Stimulated activated CD4-positive, alpha-beta T cell treated with anti-CD3 and anti-CD28 coated beads, Interleukin-12 subunit alpha, Interleukin-12 subunit beta, amount 100 ng/mL, for 48 hours (primary cell): ENCODE measurements at places on chromosomes 5 and 9.

DNA sequence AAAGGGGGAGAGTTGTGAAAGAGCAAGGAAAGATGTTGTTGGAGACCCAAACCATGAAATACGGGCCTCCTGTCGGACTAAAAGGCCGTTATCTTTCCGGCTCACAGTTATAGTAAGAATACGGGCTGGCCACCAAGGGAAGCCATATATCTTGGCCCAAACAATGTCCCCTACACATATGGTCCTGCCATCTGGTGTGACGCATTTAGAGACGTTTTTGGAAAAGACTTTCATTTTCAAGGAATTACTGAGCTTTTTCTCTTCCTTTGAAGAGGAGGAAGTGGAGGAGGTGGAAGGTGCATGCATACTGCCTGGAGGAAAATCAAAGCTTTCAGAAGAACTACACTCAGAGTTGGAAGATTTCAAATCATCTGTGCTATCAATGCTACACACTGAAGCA is 26.7 kb downstream of the PWWP2A start:
- no peak for DNase-seq

GRCh38 chr9:6869081-6869948 is 111.5 kb downstream of the KDM4C start:
- DNase-seq: no peak

DNA sequence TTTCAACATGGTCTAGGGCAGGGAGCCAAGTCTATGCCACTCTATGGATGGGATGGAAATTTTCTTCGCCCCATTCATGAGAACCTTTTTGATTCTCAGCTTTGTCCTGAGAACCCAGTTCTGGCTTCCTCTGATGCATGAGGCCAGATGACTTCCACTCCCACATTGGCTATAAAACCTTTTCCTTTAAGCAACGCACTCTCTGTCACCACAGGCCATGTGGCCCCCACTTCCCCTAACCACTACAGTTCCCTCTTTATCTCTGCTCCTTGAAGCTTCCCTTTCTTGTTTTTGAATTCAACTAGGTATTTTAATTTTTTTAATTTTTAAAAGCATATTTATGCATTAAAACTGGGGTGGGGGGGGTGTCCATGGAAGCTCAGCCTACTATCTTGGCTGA is 401.3 kb downstream of the ENC1 start:
- DNase-seq: no peak

- DNase-seq: no peak
Observed at GRCh38 chr5:34496701-34497469, 159.2 kb upstream of the RAI14 start.

- no peak for DNase-seq
Observed at GRCh38 chr9:127746959-127747569, 12.0 kb upstream of the TOR2A start.

DNA sequence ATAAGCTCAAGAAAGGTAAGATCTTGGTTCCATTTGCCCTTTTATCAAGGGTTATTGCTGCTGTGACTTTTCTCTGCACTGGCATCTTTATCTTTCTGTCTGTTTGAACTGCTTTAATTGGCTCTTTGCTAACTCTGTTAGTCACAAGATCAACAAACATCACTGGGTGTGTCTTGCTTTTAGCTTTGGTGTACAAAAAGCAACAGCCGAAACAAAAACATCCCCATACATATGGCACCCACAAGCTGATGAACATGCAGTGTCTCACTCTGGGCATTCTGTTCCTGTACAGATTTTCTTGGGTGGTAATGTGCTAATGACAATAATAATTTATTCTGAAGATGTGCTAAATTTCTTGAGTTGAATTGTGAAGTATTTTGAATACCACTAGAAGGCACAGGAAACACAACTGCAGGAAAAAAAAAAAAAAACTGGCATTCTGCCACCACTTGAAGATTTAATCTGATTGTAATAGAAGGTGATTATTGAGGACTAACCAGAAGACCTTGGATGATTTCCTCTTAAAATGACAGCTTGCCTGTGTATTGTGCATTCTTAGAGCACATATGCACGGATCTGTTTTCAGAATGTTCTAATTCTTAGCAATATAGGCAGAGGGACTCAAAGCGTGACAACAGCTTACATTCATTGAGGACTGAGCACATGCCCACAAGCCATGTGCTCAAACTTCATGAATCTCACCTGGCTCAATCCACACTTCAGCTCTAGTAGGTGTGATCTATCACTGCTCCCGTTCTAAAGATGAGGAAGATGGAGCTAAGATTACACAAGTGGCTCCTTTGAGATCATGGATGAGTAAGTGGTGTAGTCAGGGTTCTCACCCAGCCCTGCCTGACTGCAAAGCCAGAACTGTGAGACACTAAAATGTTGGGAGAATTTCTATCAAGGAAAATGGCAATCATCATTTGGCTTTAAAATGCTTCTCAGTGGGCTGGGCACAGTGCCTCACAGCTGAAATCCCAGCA is 96.4 kb downstream of the EBF1 start:
- DNase-seq: no peak

- DNase-seq: no peak
Observed at GRCh38 chr9:103183701-103184171, 188.6 kb downstream of the CYLC2 start.

- DNase-seq: no peak
Observed at GRCh38 chr9:36165826-36166167, 3.4 kb upstream of the CCIN start.

- DNase-seq: no peak
Observed at GRCh38 chr9:127308652-127309434, 44.3 kb downstream of the GARNL3 start.

- no peak for DNase-seq
Observed at GRCh38 chr5:102713682-102714231, 41.3 kb upstream of the PAM start.

- no peak for DNase-seq
Observed at GRCh38 chr5:151677776-151678545, 8.8 kb downstream of the SPARC start.

DNA sequence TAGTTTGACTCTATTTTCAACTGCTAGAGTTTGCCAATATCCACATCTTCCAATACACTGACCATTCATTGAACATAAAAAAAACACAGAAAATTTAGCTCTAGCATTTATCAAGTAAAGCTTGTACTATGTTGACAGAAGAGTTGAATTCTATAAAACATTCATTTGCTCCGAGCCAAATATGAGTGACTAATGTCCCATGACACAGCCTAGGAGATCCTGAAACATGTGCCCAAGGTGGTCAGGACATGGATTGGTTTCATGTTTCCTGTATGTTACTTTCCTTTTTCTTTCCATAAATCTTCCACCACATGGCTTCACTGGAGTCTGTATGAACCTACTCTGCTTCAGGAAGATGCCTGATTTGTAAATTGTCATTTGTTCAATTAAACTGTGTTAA is 122.4 kb upstream of the PRDM9 start:
- no peak for DNase-seq

DNA sequence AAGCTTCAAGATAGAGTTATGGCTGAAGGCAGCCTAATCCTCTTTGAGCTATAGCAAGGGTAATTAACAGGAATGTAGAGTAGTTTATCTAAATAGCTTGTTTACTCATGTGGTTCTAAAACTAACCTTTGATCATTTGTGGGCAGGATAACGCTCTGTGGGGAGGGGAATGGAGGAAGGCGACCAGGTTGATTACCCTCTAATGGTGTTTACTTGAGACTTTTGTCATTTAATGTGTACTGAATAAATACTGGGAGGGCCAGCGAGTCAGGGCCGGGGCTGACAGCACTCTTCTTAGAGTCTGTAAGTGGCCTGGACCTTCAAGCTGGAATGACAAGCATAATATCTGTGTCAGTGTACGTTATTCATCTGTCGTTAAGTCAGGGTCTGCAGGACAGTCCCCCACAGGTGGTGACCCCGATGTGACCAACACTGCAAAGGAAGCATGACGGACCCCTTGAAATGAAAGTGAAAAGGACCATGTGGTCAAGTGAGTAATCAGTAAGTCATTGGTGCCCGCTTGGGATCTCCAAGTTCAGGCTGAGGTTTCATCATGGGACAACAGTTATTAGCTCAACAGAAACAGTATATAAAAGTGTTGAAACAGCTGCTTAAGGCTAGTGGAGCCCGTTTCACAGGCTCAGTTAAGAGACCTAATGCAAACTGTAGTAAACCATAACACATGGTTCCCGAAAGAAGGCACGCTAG is 162.6 kb downstream of the CPLANE1 start:
- DNase-seq: no peak

DNA sequence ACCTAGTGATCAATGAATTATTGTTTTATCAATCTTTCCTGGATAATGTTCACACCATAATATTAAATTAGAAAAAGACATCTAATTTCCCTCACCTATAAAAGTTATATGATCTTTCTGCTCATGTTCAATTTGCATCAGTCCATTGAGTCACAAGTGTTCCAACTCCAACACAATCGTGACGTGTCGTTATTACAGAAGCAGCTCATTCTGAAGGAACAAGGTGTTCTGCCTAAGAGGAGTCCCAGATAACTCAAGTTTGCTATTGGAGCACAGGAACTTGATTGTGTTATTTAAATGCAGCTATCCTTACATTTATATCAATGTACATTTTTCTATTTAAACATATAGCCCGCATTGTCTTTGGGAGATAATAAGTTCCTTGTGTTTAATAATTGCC is 30.6 kb downstream of the ATPSCKMT start:
- DNase-seq: no peak

- no peak for DNase-seq
Observed at GRCh38 chr5:74624501-74624900, 16.0 kb downstream of the ENC1 start.

DNA sequence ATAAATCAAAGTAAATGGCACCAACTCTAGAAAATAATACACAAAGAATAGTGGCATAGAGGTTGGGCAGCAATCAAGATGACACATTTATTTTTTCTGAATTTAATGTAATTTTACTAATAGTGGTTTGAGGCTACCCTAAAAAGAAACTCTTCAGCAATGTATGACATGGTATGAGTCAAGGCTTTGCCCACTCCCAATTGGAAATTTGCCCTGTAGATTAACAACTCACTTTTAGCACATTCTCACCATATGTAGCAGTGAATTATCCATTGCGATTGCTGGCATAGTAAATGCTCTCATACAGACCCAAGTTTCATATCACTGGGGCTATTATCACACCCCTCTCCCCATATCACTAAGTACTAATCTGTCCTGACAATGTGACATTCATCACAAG is 832.1 kb upstream of the ZNF608 start:
- no peak for DNase-seq

DNA sequence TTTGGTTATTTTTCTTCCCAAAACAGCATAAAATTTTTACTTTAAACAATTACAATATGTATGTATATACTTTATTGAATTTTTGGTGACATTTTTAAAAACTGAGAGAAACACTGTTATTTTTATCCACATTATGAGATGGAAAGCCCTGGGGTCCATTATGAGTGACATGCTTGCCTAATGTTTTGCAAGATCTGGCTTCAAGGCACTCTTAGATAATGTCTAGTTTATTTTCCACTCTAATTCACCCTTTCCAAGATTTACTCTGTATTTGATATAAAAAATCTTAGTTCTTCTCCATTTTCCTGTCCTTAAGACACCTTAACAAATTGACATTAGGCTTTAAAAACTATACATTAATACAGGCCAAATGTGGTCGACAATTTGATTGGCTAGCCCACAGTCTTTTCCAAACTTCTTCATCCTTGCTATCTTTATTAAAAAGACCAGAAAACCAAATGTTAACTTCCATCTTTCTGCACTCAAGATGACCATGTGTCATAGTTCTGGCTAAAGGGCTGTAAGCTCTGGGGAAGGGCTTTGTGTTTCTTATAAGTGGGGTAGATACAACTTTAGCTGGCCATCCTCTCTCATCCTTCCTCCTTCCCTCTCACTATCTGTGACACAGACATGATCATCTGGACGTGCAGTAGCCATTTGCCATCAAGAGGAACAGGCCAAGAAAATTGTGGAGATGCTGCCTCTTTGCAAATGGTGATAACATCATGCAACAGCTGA is 561.1 kb downstream of the PDE4D start:
- DNase-seq: no peak

DNA sequence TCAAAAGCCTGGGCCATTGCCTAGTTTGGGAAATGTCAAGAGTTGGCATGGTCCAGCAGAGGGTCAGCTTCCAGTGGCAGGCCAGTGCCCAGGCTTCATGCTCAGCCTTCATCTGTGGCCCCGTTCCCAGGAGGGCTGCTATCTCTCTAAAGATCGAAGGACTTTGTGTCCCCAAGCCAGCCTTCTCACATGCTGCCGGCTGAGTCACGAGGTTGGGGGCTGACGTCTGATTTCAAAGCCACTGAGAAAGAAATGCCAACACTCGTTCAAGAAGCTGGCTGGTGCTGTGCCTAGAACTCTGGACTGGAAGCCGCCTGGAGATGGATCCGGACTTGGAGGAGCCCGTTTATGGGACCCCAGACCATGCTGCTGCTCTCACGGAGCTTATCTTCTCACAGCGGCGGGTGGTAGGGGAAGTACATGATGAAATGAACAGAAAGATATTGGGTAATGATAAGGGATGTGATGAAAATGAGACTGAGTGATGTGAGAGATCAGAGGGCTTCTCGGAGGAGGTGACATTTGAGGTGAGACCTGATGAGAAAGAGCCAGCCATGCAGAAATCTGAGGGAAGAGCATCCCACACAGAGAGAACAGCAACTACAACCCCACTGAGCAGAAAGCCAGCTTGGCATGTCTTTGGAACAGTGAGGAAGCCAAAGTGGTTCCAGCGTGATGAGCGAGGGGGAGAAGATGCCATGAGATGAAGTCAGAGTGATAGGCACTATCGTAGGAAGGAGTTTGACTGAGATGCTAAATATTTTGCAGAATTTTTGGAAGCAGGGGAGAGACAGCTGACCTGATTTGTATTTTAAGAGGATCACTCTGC is 54.9 kb upstream of the BOD1 start:
- no peak for DNase-seq

DNA sequence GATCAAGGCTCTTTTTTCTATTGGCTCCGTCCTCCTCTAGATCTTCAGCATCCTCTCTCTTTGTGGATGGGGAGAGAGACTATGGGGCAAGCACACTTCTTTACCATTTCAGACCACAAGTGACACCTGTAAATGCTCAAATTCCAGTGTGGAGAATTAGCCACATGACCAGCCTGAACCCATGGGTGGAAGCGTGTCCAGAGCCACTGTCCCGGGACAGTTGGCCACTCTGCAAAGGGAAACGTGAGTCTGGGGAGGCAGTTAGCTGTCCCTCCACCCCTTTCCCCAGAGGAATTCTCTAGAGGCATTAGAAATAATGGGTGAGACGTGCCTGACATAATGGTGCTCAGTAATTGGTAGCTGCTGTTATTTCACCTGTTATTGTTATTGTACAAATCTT is 40.9 kb downstream of the AMBP start:
- DNase-seq: no peak

- peak; percentile 17 for DNase-seq
Observed at GRCh38 chr5:72138943-72139521, 31.8 kb downstream of the MAP1B start.

GRCh38 chr5:91162534-91163381 is 220.4 kb downstream of the ARRDC3 start:
- DNase-seq: peak; percentile 61

- DNase-seq: no peak
Observed at GRCh38 chr9:121303456-121304451, 35.8 kb downstream of the GSN start.

DNA sequence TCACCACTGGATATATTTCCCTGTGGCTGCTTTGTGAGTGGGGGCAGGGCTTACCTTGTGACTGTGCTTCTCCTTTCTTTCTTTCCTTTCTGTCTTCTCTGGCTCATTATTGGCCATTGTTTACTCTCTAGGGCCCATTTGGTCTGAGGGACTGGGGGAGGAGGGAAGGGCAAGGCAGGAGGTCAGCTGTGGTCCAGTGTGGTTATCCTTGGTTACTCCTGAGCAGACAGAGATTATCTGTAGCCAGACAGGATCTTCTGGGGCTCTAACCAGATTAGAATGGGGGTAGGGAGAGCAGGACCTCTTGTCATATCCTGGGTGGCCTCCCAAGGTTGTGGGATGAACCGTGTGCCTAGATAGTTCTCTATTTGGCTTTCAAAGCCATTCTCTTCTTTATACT is 71.2 kb downstream of the ANKRD55 start:
- DNase-seq: no peak
